Cardiac atrium fibroblast (primary cell): ENCODE measurements at places on chromosomes 2 and 18. TPM values are rescaled to one million over a fixed set of nuclear protein-coding genes. Genes with fewer than 3 reads are reported as not detected.

COBLL1 gene
- 0.36 and 3.7 TPM in 2 replicates for total RNA-seq

ILKAP gene
- total RNA-seq: 12.8 and 18.0 TPM in 2 replicates

LYPD6 gene
- total RNA-seq: not detected in 2 replicates

TLX2 gene
- not detected in 2 replicates for total RNA-seq

WDR7 gene
- 10.7 and 11.6 TPM in 2 replicates for total RNA-seq

PHOSPHO2 gene
- 0.36 and 1.1 TPM in 2 replicates for total RNA-seq

GNLY gene
- not detected in 2 replicates for total RNA-seq
